CD4-positive, alpha-beta T cell (primary cell): ENCODE measurements at places on chromosomes 7 and 10.

GRCh38 chr7:83410989-83411591 lies 237.8 kb downstream of the SEMA3E start:
- DNase-seq: no peak

GRCh38 chr10:103715430-103715829 lies 139.9 kb downstream of the SH3PXD2A start:
- no peak for DNase-seq

DNA sequence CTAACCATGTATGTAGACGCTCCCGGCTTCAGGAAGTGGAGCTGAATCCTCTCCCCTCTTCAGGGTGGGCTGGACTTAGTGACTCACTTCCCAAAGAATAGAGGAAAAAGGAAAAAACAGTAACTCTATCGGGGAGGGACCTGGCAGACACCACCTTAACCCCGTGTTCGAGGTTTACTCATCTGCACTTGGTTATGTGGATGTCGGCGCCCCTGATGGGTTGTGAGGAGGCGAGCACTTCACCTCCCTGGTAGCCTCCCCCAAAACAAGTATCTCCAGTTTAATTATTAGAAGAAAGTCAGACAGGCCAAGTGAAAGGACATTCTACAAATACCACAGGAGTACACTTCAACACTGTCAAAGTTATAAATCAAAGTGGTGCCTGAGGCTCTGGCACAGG lies 559.7 kb downstream of the TCERG1L start:
- no peak for DNase-seq

DNA sequence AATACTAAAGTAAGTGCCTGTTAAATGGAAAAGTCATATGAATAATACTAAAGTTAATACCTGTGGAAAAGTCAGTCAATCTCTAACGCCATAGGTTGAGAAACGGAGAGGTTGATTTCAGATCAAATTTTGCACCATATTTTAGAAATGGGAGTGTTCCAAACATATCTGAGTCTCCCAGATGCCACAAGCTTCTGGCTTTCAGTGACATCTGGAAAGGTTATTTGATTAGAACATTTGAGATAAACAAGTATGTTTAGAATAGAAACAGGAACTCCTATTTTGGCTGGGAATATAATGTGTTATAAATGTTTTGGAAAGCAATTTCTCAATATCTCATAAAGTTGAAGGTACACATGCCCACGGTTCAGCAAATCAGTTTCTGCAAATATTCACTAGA lies 5.8 kb downstream of the MACC1 start:
- DNase-seq: no peak

- no peak for DNase-seq
Observed at GRCh38 chr7:18901982-18902421, 215.4 kb downstream of the TWIST1 start.

- DNase-seq: no peak
Observed at GRCh38 chr10:7906128-7906527, 87.8 kb downstream of the TAF3 start.

DNA sequence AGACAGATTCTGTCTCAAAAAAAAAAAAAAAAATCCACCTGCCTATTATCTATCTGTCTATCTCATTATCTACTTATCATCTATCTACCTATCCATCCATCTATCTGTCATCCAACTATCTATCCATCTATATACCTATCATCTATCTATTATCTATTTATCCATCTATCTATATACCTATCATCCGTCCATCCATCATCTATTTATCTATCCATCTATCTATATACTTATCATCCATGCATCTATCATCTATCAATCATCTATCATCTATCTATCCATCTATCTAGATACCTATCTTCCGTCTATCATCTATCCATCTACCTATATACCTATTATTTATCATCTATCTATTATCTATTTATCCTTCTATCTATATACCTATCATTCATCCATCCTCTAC lies 16.5 kb upstream of the TPST1 start:
- no peak for DNase-seq

GRCh38 chr7:79598351-79598750 lies 144.9 kb upstream of the MAGI2 start:
- DNase-seq: no peak

- DNase-seq: peak; percentile 13
Observed at GRCh38 chr7:44891372-44891771, 6.0 kb upstream of the PURB start.

DNA sequence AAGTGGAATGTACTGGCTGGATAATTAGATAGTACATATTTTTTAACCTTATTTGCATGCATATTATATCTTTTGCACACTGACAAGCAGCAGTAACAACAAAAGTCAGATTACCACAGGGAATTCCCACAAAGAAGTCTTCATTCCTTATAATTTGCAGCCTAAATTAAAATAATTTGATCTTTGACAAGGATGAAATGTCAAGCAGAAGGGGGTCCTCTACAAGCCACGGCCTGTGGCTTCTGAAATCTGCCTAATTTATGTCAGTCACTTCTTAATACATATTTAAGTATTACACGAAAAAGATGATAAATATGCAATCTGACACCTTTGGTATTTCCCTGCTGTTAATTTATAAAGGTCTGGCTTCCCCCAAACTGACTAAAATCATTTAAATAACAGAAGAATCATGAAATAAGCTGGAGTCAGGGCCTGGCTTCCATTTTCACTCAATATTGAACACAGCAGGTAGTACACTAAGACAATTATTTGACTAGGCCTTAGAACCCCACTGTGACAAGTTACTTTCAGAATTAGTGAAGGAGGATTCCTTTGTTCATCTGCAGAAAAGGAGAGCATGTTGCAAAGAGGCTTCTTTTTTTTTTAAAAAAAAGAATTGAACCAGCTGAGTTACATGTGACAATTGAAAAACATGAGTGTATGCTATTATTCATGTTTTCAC lies 351.1 kb upstream of the ETV1 start:
- DNase-seq: no peak

- DNase-seq: no peak
Observed at GRCh38 chr10:71714592-71714991, 5.0 kb downstream of the C10orf105 start.

- DNase-seq: no peak
Observed at GRCh38 chr7:84783141-84783778, 403.6 kb downstream of the SEMA3D start.

- DNase-seq: no peak
Observed at GRCh38 chr10:6390213-6390845, 187.6 kb downstream of the PFKFB3 start.
